ENCODE measurements at places on chromosomes 6 and 20.

- peak; percentile 62 for DNase-seq
Observed at GRCh38 chr6:30828027-30828962, 56.0 kb upstream of the DDR1 start.

GRCh38 chr6:92847988-92848387 lies 571.4 kb downstream of the EPHA7 start:
- DNase-seq, result no peak

- no peak for DNase-seq
Observed at GRCh38 chr20:61072398-61072797, 179.7 kb upstream of the CDH4 start.

- no peak for DNase-seq
Observed at GRCh38 chr20:5947276-5947675, 3.1 kb downstream of the TRMT6 start.

DNA sequence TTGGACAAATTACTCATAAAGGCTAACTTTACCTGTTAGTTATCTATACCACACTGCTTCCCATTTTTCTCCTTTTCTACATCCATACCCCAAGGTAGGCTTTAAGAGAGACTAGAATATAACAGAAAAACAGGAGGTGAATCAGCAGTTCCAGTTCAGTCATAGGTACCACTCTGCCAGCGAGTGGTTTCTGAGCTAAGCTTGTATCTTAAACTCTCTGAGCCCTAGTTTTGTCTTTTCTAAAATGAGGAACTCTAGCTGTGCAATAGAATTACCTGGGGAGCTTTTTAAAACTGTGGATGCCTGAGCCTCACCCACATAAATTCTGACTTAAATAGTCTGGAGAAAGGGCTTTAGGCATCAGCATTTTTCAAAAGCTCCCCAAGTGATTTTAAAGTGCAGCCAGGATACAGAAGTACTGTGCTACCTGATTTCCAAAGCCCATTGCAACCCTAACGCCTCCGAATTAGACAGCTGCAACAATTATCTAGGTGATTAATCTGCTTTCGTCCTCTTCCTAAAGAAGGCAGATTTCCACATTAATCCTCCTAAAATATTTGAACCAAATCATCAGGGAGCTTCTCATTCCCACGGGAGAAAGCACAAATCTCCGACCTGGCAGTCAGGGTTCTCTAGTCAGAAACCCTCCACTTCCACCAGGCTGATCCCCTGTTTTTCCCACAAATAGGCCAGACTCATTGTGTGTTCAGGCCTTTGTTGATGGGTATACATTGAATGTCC lies 37.4 kb upstream of the RPL7L1 start:
- DNase-seq, result peak; percentile 43

- no peak for DNase-seq
Observed at GRCh38 chr6:144466716-144467115, 181.6 kb downstream of the UTRN start.

DNA sequence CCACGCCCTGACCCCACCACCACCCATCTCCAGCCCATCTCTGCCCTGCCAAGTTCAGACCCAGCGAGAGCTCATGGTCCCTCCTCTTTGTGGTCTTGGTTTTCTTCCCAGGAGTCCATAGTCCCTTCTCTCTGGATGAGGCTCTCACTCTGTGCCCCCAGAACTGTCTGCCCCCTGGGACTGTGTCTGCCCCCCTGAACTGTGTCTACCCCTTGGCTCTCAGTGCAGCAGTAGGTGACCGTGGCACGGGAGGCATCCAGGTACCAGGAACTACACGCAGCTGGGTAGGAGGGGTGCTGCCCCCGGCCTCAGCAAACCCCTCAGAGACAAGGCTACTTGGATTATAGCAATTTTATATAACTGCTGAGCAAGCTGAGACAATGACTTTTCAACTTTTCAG lies 23.6 kb downstream of the PRR18 start:
- no peak for DNase-seq

All from NCI-H146 (cell line).